GM23248 (cell line): ENCODE measurements at places on chromosomes 11 and 22. TPM values are rescaled to one million over a fixed set of nuclear protein-coding genes. Genes with fewer than 3 reads are reported as not detected.

The JHY gene
- total RNA-seq, result 5.1 and 7.3 TPM in 2 replicates

- H3K36me3 ChIP-seq, result no peaks in the 10 kb centered on the region
- peaks cover 3% of the 10 kb centered on the region for H3K4me1 ChIP-seq
- no peak overlapping the region for H3K4me3 ChIP-seq
Measured at GRCh38 chr22:45259754-45260394, 19.2 kb upstream of the KIAA0930 start.

DNA sequence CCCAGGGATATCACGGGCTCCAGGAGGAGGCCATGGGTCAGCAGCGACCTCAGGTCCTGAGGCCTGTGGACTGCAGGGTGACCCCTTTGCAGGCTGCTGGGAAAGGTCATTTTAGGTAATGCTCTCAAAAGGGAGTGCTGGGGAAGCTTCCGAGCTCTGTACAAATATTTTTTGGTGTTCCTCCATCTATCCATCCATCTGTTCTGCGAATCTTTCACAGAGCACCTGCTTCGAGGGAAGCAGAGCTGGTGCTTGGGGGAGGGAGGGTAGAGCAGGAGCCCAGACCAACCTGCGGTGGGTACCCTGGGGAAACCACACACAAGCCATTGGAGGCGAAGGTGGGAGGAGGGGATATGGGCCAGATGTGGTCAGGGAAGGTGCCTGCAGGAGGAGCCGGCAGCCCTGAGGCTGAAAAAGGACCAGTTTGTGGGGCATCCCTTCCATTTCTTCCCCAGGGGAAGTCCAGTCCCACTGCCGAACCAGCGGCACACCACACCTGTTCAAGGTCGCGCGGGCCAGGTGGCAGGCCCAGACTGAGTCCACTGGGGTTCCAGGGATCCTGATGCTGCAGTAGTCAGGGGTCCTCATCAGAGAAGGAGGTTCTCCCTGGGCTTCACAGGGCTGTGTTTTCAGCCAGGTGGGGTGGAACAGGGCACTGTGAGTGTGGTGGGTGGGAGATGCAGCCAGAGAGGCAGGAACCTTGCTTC, 13.1 kb downstream of the GNAZ start:
- no peaks in the 10 kb centered on the region for H3K36me3 ChIP-seq
- H3K27ac ChIP-seq, result no peak overlapping the region

DNA sequence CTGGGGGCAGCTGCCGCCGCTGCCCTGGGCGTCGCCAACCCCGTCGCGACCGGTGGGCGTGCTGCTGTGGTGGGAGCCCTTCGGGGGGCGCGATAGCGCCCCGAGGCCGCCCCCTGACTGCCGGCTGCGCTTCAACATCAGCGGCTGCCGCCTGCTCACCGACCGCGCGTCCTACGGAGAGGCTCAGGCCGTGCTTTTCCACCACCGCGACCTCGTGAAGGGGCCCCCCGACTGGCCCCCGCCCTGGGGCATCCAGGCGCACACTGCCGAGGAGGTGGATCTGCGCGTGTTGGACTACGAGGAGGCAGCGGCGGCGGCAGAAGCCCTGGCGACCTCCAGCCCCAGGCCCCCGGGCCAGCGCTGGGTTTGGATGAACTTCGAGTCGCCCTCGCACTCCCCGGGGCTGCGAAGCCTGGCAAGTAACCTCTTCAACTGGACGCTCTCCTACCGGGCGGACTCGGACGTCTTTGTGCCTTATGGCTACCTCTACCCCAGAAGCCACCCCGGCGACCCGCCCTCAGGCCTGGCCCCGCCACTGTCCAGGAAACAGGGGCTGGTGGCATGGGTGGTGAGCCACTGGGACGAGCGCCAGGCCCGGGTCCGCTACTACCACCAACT, 1.0 kb downstream of the FUT4 start:
- H3K27me3 ChIP-seq, result no peaks in the 10 kb centered on the region
- H3K27ac ChIP-seq, result peak overlapping the region; percentile 93
- peak overlapping the region; percentile 74 for H3K4me3 ChIP-seq
- DNase-seq, result peak; percentile 65

GRCh38 chr11:7480113-7480512, 5.2 kb upstream of the OLFML1 start:
- no peaks in the 10 kb centered on the region for H3K27me3 ChIP-seq
- H3K4me3 ChIP-seq, result no peak overlapping the region
- no peaks in the 10 kb centered on the region for H3K36me3 ChIP-seq
- DNase-seq, result peak; percentile 65

DNA sequence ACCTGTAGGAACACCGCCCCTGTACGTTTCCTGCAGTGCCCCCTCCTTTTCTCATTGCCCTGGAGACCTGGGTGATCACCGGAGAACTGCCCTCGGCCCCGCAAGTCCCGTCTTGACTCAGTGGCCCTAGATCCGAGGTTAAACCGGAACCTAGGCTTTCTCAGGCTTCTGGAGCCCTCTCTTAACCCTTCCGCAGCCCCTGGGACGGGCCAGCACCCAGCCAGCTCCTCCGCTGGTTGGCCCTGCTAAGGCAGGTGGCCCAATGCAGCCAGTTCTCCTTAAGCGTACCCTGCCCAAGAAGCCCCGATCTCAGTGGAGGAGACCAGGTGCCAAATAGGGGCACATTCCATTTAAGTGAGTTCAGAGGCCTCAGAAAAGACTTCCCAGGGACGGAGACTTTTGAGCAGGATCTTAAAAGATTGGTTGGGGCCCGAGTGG, 776 bp downstream of the NLRX1 start:
- H3K4me3 ChIP-seq, result peak overlapping the region; percentile 78
- H3K4me1 ChIP-seq, result no peaks in the 10 kb centered on the region
- H3K36me3 ChIP-seq, result no peaks in the 10 kb centered on the region
- H3K27ac ChIP-seq, result peak overlapping the region; percentile 68
- no peaks in the 10 kb centered on the region for H3K27me3 ChIP-seq

DNA sequence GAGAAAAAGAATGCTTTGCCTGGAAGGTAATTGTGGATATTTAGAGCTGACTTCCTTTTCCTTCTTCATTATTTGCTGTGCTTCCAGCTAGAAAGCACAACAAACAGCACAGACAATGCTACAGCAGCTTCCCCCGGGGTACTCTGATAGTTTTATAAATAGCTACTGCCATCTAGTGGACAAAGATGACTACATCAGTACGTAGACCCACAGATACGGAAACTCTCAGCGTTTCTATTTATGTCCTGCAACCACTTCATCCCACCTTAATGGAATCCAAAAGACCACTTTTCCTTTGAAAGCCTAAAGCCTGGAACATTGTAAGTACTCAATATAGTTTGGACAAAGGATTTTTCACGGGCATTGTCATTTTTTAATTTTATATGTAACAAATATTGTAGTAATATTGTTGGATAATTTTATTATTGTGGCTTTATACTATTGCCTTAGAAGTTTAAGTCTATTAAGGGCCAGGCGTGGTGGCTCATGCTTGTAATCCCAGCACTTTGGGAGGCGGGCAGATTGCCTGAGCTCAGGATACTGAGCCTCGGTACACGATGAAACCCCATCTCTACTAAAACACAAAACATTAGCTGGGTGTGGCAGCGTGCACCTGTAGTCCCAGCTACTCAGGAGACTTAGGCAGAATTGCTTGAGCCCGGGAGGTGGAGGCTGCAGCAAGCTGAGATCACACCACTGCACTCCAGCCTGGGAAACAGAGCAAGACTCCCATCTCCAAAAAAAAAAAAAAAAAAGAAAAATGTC, 7.5 kb downstream of the HSPA8 start:
- DNase-seq, result peak; percentile 89
- peaks cover 20% of the 10 kb centered on the region for H3K4me1 ChIP-seq
- H3K27me3 ChIP-seq, result no peaks in the 10 kb centered on the region
- H3K4me3 ChIP-seq, result no peak overlapping the region
- peak overlapping the region; percentile 18 for H3K27ac ChIP-seq

- DNase-seq, result no peak
- no peaks in the 10 kb centered on the region for H3K27me3 ChIP-seq
- no peak overlapping the region for H3K27ac ChIP-seq
- no peaks in the 10 kb centered on the region for H3K4me1 ChIP-seq
Measured at GRCh38 chr11:23252426-23252825, 392.2 kb upstream of the CCDC179 start.

- H3K4me3 ChIP-seq, result no peak overlapping the region
- no peaks in the 10 kb centered on the region for H3K27me3 ChIP-seq
- no peak overlapping the region for H3K27ac ChIP-seq
- no peaks in the 10 kb centered on the region for H3K4me1 ChIP-seq
- peak; percentile 15 for DNase-seq
Measured at GRCh38 chr11:109138196-109138595, 283.8 kb upstream of the C11orf87 start.

GRCh38 chr11:73715541-73715940, 45.3 kb downstream of the RAB6A start:
- H3K4me3 ChIP-seq, result no peak overlapping the region
- no peak for DNase-seq
- H3K36me3 ChIP-seq, result peaks cover 66% of the 10 kb centered on the region
- H3K27ac ChIP-seq, result no peak overlapping the region
- no peaks in the 10 kb centered on the region for H3K27me3 ChIP-seq

DNA sequence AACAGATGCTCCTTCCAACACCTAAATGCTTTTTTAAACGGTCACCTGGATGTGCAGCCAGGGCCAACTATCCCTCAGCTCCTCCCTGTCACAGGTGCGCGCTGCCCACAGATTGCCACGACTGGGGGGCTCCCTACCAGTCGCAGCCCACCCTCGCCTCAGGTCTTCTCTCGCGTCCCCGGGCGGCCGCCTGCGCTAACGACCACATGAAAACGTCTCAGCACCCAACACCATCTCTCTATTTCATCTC, 469 bp downstream of the ZBED5 start:
- DNase-seq, result no peak
- peaks cover 20% of the 10 kb centered on the region for H3K4me1 ChIP-seq
- H3K27ac ChIP-seq, result peak overlapping the region; percentile 98
- H3K4me3 ChIP-seq, result peak overlapping the region; percentile 89
- no peaks in the 10 kb centered on the region for H3K27me3 ChIP-seq

DNA sequence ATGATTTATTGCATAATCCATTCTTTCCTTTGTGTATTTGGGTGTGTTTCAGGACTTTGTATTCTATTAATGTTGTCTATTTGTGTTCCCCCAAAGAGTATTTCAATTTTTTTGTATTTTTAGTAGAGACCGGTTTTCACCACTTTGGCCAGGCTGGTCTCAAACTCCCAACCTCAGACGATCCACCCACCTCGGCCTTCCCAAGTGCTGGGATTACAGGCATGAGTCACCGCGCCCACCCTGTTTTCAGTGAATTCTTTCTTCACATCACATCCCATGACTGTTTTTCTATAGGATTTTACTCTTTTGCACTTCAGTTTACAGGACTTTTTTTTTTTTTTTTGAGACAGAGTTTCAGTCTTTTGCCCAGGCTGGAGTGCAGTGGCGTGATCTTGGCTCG, 46.3 kb downstream of the RBX1 start:
- H3K36me3 ChIP-seq, result no peaks in the 10 kb centered on the region
- H3K27ac ChIP-seq, result no peak overlapping the region
- no peaks in the 10 kb centered on the region for H3K4me1 ChIP-seq
- no peaks in the 10 kb centered on the region; the same call in 1 of the 2 replicates for H3K27me3 ChIP-seq

- no peak overlapping the region for H3K27ac ChIP-seq
- H3K4me3 ChIP-seq, result no peak overlapping the region
- peaks cover 11% of the 10 kb centered on the region; the same call in 1 of the 2 replicates for H3K27me3 ChIP-seq
- H3K36me3 ChIP-seq, result no peaks in the 10 kb centered on the region
- DNase-seq, result no peak
- H3K4me1 ChIP-seq, result no peaks in the 10 kb centered on the region
Measured at GRCh38 chr11:2461956-2462542, 17.2 kb downstream of the KCNQ1 start.
